ENCODE measurements at places on chromosomes 4 and X. TPM values are rescaled to one million over a fixed set of nuclear protein-coding genes. Genes with fewer than 3 reads are reported as not detected.
A peak's percentile ranks its signal among the peaks of the same experiment; 100 is the strongest.

DNA sequence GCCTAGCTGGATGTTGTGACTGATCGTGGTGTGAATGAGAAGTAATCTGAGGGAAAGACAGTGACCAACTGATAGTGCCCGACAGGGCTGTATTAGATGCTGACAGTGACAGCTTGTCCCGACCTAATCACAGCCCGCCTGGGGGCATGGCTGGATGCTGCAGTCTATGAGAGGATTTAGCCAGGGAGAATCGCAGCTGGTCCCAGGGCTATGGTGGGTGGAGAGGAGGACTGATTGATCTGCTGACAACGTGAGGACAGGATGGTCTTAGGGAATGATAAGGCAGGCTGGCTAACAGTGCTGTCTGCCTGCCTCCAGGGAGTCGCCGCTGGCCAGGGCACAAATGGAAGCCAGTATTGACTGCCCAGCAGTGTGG lies 621 bp upstream of the SUV39H1 start:
- H3K4me1 ChIP-seq: peaks cover 7% of the 10 kb centered on the region
- H3K4me3 ChIP-seq: peak overlapping the region; percentile 68
- peaks cover 10% of the 10 kb centered on the region for H3K36me3 ChIP-seq
- DNase-seq: no peak

DNA sequence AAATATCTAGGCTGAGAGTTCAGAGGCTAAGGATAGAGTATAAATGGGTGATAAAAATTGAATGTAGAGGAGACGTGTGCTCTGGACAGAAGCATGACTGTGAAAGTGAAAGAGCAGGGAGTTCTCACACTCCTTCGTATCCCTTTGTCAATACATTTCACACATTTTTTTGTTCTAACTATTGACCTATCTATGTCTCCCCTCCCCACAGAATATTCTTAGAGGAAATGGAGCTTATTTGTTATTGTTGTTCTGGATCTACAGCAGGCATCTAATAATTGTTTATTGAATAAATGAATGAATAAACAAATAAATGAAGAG lies 57.6 kb downstream of the ENPEP start:
- H3K27me3 ChIP-seq: no peaks in the 10 kb centered on the region
- H3K4me1 ChIP-seq: no peaks in the 10 kb centered on the region
- H3K27ac ChIP-seq: peak overlapping the region; percentile 82
- H3K4me3 ChIP-seq: peak overlapping the region; percentile 47
- no peaks in the 10 kb centered on the region for H3K36me3 ChIP-seq

DNA sequence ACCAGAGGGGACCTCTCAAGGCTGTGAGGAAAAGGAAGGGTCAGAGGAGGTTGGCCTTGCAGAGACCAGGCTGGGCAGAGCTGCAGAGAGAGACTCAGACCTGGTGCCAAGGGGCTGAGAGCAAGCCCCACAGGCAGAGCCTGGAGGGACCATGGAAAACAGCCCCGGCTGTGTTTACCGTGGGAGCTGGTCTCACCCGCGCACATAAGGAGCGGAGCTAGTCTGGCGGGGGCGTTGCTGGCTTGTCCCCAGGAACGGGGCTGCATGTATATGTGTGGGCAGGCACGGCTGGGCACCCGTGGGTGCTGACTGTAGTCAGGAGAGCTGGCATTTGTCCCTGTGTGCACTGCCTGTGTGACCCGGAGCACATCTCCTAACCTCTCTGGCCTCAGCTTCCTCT lies 45.7 kb downstream of the C4orf50 start:
- H3K4me3 ChIP-seq: no peak overlapping the region
- DNase-seq: no peak
- H3K4me1 ChIP-seq: no peaks in the 10 kb centered on the region
- no peaks in the 10 kb centered on the region for H3K36me3 ChIP-seq
- H3K27me3 ChIP-seq: peaks cover 21% of the 10 kb centered on the region
- H3K27ac ChIP-seq: no peak overlapping the region

Gene ADGRG4
- polyA plus RNA-seq: not detected

- H3K4me1 ChIP-seq: no peaks in the 10 kb centered on the region
- H3K36me3 ChIP-seq: no peaks in the 10 kb centered on the region
- no peak overlapping the region for H3K4me3 ChIP-seq
- no peak overlapping the region for H3K27ac ChIP-seq
Measured at GRCh38 chr4:138706201-138706600, 309.4 kb upstream of the NOCT start.

Gene GPR78
- not detected for polyA plus RNA-seq

DNA sequence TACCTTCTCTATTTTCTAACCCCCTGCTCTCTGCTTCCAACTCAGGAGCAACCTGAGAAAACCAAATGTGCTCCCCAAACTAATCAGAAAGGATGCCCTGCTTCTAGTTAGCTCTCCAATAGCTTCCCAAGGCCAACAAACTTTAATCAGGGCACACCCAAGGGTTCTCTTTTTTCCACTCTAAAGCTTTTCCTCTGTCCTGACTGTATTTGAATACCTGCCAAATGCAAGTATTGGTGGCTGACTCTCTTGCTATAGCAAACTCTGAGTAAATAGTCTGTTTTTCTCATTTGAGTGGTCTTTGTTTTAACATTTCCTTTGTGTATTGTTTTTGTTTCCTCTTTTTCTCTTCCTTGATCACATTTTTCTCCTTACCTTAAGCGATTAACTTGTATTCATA lies 52.5 kb downstream of the GBA3 start:
- DNase-seq: no peak
- H3K27ac ChIP-seq: no peak overlapping the region
- H3K4me1 ChIP-seq: no peaks in the 10 kb centered on the region
- no peak overlapping the region for H3K4me3 ChIP-seq

Gene TMEM144
- 1.0 TPM for polyA plus RNA-seq

Gene RTL9
- 0.03 TPM for polyA plus RNA-seq

Gene LDOC1
- polyA plus RNA-seq: 3.4 TPM

Gene ANOS1
- polyA plus RNA-seq: 0.55 TPM

Gene PPBP
- not detected for polyA plus RNA-seq

Measured in psoas muscle (tissue), 8 donors.